Stimulated activated CD4-positive, alpha-beta T cell treated with anti-CD3 and anti-CD28 coated beads, TNF-alpha, amount 100 ng/mL, for 1 hour (primary cell): ENCODE measurements at places on chromosomes 12 and 14.

DNA sequence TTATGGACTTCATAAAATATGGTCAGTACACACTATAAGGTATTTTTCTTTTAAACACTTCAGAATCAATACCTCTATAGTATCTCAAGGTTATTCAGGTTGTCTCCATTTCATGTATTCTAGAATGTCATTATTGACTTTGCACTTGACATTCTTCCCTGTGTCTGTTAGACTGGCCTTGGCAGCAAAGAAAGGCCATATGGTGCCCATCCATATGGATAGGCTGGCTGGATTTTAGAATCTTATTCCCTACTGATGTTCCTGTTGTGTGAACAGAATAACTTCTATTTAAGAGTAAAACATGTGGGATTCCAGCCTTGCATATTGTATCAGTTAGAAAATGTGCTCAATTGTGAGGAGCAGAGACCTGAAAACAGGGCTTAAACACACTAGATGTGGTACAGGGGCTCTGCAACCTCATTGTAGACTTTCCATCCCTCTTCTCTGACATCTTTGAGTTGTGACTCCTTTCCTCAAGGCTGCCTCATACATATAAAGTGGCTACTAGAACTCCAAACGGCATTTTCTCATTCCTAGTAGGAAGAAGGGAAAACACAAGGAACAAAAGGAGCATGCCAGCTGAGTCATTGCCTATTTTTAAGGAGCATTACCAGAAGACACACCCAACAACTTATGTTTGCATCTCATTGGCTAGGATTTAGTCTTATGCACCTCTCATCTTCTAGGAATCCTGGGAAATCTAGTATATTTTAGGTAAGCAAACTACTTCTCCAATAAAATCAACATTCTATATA lies 221.2 kb upstream of the TMPO start:
- no peak for DNase-seq

- no peak for DNase-seq
Measured at GRCh38 chr12:6399884-6400644, 16.1 kb downstream of the LTBR start.

DNA sequence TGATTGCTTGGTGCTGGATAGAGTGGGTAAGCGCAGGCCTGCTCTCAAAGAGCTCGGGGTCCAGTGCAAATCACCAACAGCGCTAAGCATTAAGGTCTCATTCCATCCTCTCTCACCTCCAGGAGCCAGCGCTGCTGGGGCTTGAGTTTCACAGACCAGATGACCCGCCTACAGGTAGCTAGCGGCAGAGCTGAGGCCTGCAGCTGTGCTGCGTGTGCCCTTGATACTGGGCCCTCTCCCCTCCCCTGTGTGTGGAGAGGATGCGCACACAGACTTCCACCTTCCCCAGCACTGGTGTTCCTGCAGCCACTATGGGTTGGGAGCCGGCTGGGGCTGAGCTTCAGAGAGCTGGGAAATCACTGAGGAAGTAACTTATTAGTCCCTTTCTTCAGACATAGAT lies 149.9 kb downstream of the CALM1 start:
- DNase-seq = no peak

- no peak for DNase-seq
Measured at GRCh38 chr14:84351646-84352045, 1178.3 kb upstream of the FLRT2 start.

GRCh38 chr12:48875944-48876515 lies 10.4 kb upstream of the RND1 start:
- DNase-seq = no peak

GRCh38 chr12:114919479-114919878 lies 235.5 kb upstream of the TBX3 start:
- DNase-seq = no peak

GRCh38 chr12:13375583-13376345 lies 179.2 kb downstream of the EMP1 start:
- no peak for DNase-seq

DNA sequence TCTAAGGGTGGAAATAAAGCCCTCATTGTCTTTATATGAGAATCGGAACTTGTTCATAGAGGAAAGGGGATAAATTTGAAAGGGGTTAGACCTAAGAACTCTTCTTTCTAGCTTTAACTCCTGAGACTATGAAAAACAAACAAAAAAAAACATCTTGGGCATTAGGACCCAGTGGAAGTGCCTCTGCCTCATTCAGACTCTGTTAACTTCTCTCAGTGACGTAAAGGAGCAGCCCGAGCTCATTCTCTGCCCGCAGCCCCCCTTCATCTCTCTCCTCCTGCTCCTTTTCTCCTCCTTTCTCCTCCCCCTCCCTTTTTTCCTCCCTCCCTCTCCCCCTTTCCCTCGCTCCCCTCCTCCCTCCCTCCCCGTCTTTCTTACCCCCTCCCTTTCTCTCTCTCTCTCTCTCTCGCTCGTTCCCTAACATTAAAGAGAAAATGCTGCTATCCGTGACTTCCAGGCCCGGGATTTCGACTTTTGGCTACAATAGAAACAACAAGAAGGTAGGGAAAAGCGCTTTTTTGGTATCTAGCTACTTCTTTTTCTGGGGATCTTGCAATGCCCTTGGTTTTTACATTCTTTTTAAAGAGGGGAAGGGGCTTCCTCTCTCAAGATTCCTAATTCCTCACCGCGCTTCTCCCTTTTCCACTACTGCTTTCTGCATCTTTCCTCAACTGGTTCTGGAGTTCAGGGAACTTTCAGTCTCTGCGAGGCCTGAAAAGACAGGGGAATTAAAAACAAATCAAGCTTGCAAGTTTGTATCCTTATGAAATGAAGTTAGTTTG lies at the start of gene RBMS2:
TSS of gene RBMS2 (plus strand) at position 231 of the 782 bp plus-strand sequence. CDS start at position 435, 204 bp downstream.
- DNase-seq = no peak

GRCh38 chr12:27221625-27222387 lies 22.3 kb upstream of the STK38L start:
- DNase-seq = no peak

DNA sequence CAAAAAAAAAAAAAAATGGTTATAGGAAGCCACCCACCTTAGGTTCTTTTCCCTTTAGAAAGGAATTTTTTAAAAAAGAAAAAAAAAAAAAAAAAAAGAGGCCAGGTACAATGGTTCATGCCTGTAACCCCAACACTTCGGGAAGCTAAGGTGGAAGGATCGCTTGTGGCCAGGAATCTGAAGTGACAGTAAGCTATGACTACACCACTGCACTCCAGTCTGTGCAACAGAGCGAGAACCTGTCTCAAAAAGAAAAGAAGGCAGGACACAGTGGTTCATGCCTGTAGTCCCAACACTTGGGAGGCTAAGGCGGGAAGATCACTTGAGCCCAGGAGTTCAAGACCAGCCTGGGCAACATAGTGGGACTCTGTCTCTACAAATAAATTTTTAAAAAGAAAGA lies 36.0 kb downstream of the SPTLC2 start:
- no peak for DNase-seq

- no peak for DNase-seq
Measured at GRCh38 chr14:75042035-75042434, 9.2 kb downstream of the MLH3 start.

DNA sequence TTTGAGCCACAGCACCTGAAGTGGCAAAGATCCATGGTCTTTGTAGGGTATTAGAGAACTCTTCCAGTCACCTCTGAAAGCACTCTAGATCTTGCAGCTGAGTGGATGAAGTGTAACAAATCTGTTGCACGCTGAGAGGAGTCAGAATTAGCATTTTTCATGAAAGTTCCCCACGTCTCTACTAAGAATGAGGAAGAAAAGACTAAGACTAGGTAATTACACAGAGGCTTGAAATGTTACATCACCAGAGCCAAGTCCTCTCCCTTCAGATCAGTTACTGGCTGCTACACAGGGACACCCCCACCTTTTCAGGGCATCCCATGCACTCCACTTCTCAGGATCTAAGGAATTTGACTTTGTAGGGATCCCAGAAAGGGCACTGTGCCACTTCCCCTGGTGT lies 98.6 kb upstream of the FKBP4 start:
- DNase-seq = no peak

DNA sequence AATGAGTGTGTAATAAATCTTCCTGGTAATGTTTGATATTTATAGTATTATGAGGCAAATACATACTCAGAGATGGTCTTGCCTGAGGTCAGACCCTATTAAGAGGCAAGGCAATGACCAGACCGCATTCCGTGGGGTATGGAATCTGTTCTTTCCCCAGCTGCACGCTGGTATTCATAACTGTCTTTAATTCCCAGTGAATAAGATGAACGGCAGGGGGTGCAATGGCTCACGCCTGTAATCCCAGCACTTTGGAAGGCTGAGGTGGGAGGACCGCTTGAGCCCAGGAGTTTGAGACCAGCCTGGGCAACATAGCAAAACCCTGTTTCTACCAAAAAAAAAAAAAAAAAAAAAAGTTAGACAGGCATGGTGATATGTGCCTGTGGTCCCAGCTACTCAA lies 44.6 kb downstream of the ERO1A start:
- no peak for DNase-seq

- DNase-seq = no peak
Measured at GRCh38 chr12:2904260-2904659, 13.6 kb downstream of the TULP3 start.

GRCh38 chr14:21917699-21918436 lies 244.2 kb upstream of the OR4E1 start:
- no peak for DNase-seq

GRCh38 chr14:99516871-99517642 lies 35.8 kb downstream of the CCNK start:
- DNase-seq = no peak

GRCh38 chr12:45852508-45852907 lies 123.0 kb downstream of the ARID2 start:
- DNase-seq = no peak

GRCh38 chr14:92863286-92864080 lies 59.5 kb upstream of the CHGA start:
- DNase-seq = no peak

GRCh38 chr14:35365130-35366055 lies 39.2 kb downstream of the NFKBIA start:
- no peak for DNase-seq

- DNase-seq = no peak
Measured at GRCh38 chr14:76585616-76586015, 175.7 kb upstream of the VASH1 start.

DNA sequence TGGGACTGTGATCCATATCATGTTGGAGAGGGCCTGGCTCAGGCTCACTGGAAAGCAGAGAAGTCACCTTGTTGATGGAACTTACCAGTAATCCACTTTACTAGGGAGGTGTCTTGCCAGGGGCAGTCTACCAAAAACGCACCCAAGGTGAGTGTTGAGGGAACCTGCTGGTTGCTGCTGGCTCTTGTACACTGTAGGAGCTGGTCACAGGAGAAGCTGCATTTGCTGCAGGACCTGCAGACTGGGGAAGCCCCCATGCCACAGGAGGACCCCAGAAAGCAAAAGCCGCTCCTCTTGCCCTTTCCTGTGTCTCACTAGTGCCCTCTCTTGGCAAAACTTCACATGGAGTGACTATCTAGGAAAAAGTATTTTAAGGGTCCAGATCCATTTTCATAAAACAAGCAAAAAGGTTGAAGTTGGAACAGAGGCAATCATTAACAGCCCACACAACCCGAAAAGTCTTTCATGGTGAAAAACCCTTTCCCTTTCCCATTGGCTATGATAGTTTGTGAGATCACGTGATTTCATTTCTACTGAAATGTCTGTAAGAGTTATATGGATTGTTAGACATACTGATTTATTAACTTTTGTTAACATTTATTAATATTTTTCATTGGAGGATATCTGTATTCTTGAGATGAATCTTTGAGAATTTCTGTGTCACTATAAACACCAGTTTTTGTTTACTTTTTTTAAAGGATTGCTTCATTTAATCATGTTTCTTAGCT lies 59.2 kb downstream of the RASSF8 start:
- no peak for DNase-seq

- peak; percentile 77 for DNase-seq
Measured at GRCh38 chr14:106518054-106518943, 991.9 kb downstream of the TMEM121 start.

DNA sequence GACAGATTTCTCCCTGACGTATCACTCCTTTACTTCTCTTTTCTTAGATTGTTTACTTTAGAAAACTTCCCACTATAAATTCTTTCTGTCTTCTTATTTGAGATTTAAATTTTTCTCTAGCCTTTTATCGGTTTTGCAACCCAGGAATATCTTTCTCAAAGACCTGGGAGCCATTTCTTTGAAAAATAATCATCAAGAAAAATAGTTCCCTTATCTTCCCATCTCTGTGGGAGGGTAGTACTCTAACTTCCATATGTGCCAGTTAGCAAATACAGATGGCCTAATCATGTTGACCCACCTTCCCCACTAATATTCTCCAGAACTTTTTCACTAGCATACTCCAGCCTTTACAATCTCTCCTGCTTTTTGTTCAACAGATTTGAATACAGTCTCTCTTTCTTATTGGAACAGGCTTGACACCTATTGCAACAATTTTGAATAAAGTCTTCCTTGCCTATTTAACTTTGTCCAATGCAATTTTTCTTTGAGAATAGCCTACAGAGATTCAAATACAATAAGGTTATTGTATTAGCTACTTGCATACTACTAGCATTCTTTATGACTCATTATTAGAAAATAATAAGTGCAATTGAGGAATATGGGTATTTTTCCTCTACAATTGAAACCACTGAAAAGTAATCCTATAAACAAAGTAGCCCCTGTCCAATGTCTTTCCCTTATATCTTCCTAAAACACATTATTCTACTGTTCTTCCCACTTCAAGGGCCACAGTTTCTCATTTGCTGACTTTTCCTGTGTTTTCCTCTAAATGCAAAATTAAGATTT lies 27.4 kb upstream of the KLRB1 start:
- DNase-seq = no peak
